ENCODE measurements at places on chromosomes 7 and 10.

DNA sequence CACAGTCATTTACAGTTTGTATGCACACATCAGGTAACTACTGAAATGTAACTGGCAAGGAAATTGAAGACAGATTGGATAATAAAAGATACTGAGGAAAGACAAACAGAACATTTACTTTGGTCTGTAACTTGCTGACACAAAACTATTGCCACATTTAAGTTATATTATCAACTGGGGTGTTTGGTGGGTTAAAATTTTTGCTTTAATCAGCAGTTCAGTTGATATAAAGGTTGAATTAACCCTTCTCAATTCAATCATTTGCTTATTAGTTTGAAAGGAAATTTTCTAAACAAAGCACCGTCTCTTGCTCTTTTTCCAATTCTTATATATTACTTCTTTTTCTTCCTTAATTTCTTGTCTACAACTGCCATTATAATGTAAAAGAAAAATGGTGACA, 102.4 kb downstream of the TMEM26 start:
- no peak for DNase-seq

DNA sequence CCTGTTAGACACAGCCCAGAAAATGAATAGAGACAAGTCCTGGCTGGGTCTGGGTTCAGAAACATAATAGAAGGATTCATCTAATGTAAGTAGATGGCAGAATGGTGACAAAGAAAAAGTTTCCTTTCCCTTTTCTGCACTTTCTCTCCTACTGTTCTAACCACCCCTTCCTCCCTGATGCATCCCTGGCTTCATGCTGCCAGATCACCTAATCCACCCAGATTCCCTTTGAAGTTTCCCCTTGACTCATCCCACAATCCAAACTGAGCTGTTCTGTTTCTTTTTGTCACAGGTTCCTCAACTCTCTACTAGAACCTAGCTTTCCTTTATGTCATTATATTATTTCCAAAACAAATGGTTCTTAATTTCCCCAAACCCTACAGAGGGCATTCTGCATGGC, 1.1 kb upstream of the MACC1 start:
- no peak for DNase-seq

DNA sequence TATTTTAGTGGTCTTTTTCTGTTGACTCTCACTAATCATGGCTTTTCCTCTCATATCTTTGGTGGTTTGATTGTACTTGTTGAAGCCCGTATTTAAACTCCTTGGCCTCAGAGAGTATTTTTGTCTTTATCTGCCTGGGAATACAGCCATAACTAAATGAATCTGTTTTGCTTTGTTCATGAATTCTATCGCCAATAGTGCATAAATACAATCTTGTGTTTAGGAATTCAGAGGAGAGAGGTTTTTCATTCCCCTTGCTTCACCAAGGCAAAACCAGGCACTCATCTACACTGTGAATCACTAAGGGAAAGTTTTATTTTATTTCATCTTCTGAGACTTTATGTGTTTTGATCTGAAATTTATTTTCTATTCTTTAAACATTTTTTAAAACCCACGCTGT, 152.7 kb downstream of the BICC1 start:
- no peak for DNase-seq

- no peak for DNase-seq
Measured at GRCh38 chr10:30858499-30858898, 173.2 kb downstream of the ZNF438 start.

- DNase-seq = no peak
Measured at GRCh38 chr10:114550756-114551635, 107.1 kb downstream of the ABLIM1 start.

GRCh38 chr7:129146237-129146979, 1.9 kb downstream of the TSPAN33 start:
- DNase-seq = no peak

DNA sequence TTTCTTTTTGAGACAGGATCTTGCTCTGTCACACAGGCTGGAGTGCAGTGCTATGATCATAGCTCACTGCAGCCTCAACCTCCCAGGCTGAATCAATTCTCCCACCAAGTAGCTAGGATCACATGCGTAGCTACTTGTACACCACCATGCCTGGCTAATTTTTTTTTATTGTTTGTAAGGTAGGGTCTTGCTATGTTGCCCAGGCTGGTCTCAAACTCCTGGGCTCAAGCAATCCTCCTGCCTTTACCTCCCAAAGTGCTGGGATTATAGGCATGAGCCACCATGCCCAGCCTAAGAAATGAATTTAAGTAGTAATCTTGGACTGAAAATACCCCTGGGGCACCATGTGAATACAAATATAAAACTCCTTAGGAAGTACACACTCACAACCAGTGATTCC, 5.8 kb downstream of the NUDT13 start:
- no peak for DNase-seq

DNA sequence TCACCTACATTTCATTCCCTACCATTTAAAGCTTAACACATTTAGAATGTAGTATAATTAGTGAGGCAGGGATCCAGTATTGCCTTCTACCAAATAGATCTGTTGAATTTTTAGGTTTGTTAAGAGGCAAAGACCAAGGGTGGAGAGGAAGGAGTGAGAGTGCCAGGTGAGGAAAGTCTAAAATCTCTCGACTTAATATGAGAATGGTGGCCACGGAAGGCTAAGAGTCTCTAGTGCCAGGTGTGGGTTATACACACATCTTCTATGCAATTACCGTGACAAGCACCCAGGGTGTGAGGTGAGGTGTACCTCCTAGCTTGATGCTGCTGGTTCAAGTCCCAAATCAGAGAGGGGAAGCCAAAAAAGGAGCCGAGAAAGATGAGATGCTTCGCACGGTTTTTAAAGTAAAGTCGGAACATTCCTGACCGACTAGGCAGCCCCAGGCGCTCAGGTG, 439 bp downstream of the IQUB start:
- no peak for DNase-seq

- DNase-seq = no peak
Measured at GRCh38 chr7:15400440-15400839, 161.4 kb downstream of the AGMO start.

GRCh38 chr10:107104026-107104652, 60.4 kb downstream of the SORCS1 start:
- no peak for DNase-seq

DNA sequence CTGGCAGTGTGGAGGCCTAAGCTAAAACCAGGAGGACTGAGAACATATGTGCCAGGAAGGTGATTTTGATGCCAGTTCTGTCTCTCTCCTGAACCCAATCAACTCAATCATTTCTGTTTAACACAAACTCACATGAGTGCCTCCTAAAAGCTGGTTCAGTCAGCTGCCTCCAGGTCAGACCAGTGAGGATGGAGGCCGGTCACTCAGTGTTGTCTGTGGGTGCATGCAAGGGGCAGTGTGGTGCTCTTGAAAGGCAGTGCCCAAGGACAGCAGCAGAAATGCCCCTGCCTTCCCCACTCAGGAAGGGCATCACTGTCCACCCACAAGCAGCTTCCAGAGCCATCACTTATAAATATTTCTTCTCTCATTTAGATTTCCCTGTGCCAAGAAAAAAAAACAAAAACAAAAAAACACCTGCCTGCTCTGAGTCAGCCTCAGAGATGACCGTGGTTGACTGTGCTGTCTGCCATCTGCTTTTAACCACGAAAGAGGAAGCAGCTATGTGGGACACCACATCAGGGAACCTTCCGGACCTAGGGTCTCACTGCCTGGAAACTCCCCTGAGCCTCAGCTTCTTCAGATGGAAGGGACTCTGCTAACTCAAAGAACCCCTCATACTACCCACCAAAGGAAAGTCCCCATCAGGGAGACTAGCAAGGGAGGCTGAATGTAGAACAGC, 39.1 kb downstream of the VOPP1 start:
- DNase-seq = peak; percentile 57

DNA sequence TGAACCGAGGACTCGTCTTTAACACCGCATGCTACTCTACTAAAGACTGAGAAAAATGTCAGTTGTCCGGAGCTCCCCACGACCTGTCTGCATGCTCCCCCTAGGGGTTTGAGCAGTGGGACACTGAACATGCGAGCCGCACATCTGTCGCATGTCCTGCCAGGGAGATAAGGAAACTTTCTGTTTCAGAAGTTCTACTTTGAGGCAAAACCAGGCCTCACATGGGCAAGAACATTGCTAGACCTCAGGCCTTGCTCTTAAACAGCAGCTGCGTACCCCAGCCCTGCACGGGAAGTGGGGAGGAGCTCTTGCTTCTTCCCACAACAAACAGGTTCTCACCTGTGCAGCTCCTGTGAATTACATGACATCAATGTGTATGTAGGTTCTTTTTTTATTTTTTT, 30.3 kb upstream of the HERPUD2 start:
- DNase-seq = no peak

GRCh38 chr10:66483966-66484365, 441.9 kb upstream of the LRRTM3 start:
- DNase-seq = no peak

DNA sequence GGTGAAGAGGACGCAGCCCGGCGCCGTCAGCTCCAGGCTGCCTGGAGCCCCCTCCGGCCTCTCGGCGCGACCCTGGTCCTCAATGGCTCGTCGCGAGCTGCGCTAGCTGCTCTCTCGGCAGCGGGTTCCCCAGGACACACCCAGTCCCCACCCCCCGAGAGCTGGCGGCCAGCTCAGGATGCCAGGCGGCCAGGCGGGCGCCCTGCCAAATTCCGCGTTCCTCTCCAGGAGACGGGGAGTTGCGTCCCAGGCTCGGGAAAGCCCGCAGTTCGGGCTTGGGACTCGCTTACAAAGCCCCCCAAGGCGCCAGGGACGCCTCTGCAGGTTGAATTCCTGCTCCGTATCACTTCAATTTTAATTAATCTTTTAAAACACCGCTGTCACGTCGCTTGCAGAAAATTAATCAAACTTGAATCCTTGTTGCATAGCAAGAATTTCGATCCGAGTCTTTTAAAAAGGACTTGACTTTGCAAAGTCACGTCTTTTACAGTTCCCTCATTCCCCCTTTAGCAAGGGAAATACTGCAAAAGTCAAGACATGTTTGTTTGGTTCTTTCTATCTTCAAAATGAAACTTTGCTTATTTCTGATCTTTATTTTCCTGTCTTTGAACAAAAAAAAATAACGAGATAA, 28.2 kb downstream of the SKIDA1 start:
- DNase-seq = peak; percentile 39

DNA sequence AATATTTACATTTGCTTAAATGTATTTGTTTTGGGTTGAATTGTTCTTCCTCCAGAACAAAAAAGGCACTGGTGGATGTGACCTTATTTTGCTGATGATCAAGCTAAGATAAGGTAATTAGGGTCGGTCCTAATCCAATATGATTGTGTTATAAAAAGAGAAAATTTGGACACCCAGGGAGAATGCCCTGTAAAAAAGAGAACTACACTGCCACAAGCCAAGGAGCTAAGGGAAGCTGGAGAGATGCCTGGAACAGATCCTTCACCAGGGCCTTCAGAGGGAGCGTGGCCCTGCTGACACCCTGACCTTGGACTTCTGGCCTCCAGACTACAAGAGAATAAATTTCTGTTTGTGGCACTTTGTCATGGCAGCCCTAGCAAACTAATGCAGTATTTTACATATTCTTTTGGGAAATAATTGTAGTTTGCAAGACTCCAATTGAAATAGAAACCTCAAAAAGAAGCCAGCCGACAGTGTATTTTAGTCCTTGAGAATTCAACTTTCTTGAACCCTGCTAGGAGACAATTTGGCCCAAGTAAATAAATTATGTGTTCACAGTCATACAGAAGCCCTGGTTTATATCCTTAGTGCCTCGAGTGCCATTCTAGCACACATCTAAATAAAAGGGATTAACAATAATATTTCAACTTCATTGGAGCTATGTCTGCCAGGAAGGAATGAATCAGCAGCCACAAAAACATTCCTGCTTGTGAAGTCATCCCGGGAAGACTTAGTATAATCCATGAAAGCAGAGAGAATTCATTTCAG, 164.6 kb downstream of the PKD1L1 start:
- DNase-seq = peak; percentile 68

GRCh38 chr7:64998865-64999164, 7.7 kb downstream of the ERV3-1 start:
- DNase-seq = no peak

- no peak for DNase-seq
Measured at GRCh38 chr7:118870187-118870586, 645.7 kb downstream of the ANKRD7 start.

- DNase-seq = no peak
Measured at GRCh38 chr10:104144931-104145330, 23.0 kb downstream of the SFR1 start.

- no peak for DNase-seq
Measured at GRCh38 chr7:17300012-17300411, 1.6 kb downstream of the AHR start.

DNA sequence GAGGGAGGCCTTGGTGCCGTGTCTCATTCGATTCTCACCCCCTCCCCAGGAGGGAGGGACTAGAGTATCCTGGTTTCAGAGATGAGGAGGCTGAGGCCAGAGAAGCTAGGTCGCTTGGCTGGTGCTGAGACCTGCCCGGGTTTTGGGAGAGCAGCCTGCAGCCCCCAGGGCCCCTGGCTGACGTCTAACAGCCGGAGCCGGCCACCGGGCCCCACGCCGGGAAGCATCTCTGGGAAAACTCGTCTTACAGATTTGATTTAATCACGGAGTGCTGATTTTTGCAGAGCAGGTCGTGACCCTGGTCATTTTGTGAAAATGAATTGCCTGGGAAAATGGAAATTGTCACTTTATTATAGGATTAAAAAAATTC, 97.5 kb downstream of the MICALL2 start:
- DNase-seq = no peak

DNA sequence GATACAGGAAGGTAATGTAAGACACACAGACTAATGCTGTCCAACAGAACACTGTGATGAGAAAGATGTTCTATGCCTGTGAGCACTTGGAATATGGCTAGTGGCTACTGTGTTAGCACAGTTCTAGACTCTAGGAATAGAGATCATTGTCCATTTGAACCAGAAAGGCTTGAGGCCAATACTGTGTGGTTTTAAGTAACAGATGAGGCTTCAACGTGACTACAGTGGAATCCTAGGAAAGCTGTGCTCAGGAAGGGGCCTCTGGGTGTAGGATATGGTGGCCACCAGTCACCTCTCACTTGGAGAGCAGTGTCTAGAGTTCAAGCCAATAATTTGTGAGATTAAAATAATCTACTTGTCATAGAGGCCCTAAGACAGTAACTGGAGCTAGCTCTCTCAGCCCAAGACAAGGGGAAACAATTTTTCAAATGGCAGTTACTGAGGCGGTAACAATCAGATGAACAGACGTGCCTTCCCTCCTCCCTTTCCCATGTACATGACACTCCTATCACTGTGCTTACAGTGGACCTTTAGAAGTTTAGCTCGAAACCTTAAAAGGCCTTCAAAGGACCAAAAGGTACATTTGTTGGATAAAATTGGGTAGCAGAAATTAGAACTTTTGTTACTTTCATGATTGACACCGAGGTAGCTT, 10.2 kb downstream of the ZDHHC16 start:
- no peak for DNase-seq

Data from epithelial cell of prostate (primary cell).